Fibroblast of skin of right quadriceps (primary cell): ENCODE measurements at places on chromosomes 2 and 18.

DNA sequence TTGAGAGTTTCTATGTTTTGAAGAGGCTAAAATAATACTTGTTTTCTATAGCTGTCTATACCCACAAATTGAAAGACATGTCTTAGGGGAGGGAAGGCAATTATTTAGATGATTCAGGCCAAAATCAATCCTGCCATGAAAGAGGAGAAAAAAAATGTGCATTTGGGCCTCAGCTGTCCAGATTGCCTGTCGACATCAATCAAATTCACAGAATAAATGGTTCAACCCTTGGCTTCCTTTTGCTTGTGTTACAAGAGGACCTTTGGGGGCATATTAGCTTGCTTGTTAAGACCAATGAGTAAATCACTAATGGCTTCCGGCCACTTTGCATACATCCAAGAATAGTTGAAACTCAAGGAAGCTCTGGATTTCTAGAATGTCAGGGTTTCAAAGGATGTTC lies 900.8 kb upstream of the CELF4 start:
- DNase-seq = no peak

DNA sequence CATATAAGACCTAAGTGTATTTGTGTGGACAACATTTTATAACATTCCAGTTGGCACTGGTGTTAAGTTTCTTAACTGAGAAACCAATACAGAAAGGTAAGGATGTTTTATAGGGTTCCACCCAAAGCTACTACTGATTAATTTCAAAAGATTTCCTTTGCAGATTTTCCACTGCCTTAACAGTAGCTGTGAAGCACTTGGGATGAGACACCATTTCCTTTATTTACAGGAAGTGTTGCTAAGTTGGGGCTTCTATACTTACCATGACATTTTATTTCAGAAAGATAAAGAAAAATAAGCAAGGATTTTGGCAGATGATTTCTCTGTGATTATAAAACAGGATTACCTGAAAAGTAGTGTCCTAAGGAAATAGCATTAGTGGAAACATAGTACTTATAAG lies 234.3 kb downstream of the CALCRL start:
- DNase-seq = no peak

- peak; percentile 96 for DNase-seq
Measured at GRCh38 chr2:38702413-38702812, 36.5 kb downstream of the GALM start.

DNA sequence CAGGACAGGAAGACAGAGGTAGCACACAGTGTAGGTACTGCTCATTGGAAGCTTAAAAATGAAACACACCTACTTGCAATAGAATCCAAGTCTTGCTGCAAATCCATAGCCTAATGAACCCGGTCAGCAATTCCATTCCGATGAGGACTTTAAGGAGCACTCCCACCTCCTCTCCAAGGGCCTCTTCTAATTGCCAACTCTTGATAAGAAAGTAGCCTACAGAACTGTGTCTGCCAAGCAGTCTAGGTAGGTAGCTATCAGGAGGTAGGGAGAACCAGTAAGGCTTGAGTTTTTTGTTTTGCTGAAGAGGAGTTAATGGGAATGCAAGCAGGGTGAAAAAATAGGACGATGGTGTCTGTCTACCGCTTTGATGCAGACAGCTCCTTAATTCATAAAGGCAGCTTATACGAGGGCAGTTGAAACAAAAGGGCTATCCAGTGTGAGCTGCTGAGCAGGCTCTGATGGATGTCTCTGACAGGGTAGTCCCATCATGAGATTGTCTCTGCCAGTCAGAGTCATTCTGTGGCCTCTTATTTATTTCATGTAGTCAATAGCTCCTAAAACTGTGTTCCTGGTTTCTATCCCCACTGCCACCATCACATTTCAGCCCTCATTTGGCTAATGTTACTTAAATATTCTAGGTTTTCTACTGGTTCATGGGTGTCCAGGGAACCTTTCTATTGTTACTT lies 155.6 kb upstream of the DNMT3A start:
- DNase-seq = no peak

DNA sequence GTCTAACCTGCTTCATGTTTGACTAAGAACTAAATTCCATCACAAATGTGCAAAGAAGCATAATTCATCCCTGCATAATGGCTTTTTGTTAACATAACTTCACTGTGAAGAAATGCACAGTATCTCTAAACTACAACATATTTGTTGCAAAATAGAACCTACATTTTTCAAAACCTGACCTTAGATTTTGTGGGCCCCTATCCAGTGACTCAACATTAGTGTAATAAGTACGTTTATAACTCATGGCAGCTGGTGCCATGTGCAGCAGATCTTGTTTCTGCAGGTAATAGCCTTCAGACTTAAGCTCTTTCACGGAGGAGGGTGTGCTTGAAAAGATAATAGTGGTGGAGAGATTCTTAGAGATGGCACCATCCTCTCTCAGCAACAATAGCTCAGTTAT lies 28.6 kb upstream of the VWC2L start:
- no peak for DNase-seq

DNA sequence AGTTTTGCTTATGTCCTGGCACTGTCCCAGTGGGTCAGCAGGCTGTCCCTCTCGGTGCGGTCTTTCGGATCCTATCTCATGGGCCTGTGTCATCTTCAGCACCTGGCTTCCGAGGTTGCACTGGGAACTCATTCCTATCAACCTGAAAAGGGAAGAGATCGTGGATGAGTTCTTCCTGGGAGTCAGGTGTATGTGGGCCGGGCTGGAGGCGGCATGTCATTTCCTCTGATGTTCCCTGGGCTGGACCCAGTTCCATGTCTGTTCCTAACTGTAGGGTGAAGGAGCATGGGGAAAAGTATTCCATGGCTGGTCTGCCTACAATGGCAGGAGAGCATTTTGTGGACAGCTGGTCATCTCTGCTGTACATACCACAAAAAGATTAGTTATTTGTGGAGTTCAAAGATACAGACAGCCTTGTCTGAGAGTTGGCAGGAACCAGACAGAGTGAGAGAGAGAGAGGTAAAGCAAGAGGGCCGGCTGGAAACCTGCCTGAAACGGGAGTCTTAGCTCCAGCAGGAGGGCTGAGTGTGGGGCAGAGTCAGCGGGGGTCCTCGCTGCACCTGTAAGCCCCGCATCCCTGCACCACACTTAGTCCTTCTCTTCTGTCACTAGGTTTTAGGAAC lies 25.2 kb downstream of the FAM228A start:
- no peak for DNase-seq
